Spleen (tissue), 13 donors: ENCODE measurements at places on chromosomes 1 and 21. TPM values are rescaled to one million over a fixed set of nuclear protein-coding genes. Genes with fewer than 3 reads are reported as not detected.

GJA4 gene
- 20.6 TPM for total RNA-seq

LRRC42 gene
- total RNA-seq: 11.6 TPM

DCAF8 gene
- 147 TPM for total RNA-seq

CEP170 gene
- total RNA-seq: 91.2 TPM

S100PBP gene
- total RNA-seq: 44.1 TPM

PACC1 gene
- 11.6 TPM for total RNA-seq

PMF1 gene
- total RNA-seq: 52.1 TPM

GNG4 gene
- not detected for total RNA-seq

ATXN7L2 gene
- 8.7 TPM for total RNA-seq

IFI44 gene
- total RNA-seq: 59.8 TPM

PLA2G2D gene
- total RNA-seq: 17.4 TPM

E2F2 gene
- 16.1 TPM for total RNA-seq

TFF1 gene
- not detected for total RNA-seq

OR2G6 gene
- 0.85 TPM for total RNA-seq

S100A2 gene
- total RNA-seq: not detected

CHRNB2 gene
- not detected for total RNA-seq

CD247 gene
- 40.6 TPM for total RNA-seq
